ENCODE measurements at places on chromosomes 16 and 17. TPM values are rescaled to one million over a fixed set of nuclear protein-coding genes. Genes with fewer than 3 reads are reported as not detected.

DNA sequence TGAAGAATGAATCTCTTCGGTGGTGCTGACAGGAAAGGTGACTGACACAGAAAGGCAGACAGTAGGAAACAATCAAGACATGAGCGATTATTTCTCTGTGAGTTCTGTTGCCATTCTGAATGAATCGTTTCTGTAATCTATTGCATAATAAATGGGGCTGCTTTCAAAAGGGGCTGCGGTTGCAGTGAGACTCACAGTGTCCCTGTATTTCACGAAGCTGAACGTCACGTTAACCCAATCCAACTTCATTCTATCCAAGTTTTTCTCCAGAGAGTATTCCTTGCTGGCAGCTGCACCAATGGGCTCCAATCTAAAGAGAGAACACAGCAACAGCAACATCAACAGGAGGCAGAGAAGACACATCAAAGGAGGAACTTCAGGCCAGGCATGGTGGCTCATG, 75.4 kb downstream of the DNAH3 start:
- DNase-seq = no peak

DNA sequence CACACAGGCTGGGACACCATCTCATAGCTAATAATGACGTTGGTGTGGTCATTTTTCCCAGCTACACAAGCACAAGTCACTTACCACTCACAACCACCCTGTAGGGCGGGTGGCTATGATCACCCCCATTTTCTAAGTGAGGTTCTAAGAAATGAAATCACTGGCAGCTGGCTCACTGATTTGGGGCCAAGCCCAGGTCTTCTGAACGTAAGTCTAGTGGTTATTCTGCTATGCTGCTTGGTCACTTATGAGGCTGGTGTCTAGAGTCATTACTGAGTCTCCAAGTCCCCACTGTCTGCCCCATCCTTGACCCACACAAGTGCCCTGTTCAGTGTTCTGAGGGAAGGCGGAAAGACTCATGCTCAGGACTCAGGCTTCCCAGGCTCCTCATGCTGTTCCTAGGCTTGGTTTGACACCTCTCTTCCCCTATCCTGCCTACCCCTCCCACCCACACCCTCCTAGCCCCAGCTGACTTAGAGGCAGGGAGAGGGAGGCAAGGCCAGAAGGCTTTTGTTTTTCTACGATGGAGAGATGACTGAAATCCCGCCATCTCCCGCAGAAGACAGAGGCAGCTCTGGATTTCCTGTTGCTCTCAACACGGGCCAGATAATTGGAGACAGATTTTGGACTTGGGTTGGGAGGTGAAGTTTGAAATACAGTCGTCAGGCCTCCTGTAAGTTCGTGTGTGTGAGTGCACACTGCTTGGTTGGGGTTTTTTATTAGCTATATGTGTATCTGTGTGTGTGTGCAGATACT, 32.2 kb downstream of the FZD2 start:
- no peak for DNase-seq

The PDILT gene
- total RNA-seq = not detected

- DNase-seq = no peak
Measured at GRCh38 chr17:41542357-41542756, 14.2 kb upstream of the KRT19 start.

The FKBP10 gene
- total RNA-seq = 129 TPM

- no peak for DNase-seq
Measured at GRCh38 chr16:48085729-48086128, 70.1 kb downstream of the ABCC12 start.

The OTOP3 gene
- not detected for total RNA-seq

- DNase-seq = no peak
Measured at GRCh38 chr16:25198021-25198420, 18.7 kb upstream of the AQP8 start.

The CBFA2T3 gene
- 10.4 TPM for total RNA-seq

GRCh38 chr16:88815901-88816589, 4.3 kb upstream of the APRT start:
- no peak for DNase-seq

DNA sequence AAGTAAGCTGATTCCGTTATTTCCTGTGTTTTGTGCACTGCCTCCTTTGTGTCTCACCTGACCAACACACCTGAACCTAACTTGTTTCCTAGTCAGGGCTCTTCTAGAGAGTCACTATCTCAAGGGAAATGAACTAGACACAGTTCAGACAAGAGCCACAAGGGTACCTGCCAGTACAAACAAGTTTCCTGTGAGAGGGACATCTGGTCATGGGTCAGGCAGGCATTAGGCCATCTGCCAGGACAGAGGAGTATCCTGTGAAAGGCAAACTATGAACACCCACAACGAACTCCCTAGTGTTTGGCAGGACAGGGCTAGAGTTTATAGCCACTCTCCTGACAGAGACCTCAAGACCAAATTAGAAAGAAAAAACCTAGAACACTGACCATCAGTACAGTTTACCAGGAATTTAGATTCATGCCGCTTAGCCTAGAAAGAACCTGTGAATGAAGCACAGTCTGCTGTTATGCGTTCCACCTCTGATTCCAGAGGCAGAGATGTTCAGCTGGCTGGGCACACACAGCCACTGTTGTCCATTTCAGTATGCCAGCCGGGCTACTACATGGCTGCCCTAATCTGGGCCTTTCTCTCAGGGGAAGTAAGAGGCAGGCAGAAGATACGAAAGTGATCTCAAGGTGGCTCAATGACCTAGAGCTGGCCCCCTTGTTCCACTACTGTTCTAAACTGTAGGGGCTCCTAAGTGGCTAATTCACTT, 20.7 kb upstream of the GLG1 start:
- DNase-seq = no peak

The COX6A2 gene
- total RNA-seq = not detected

DNA sequence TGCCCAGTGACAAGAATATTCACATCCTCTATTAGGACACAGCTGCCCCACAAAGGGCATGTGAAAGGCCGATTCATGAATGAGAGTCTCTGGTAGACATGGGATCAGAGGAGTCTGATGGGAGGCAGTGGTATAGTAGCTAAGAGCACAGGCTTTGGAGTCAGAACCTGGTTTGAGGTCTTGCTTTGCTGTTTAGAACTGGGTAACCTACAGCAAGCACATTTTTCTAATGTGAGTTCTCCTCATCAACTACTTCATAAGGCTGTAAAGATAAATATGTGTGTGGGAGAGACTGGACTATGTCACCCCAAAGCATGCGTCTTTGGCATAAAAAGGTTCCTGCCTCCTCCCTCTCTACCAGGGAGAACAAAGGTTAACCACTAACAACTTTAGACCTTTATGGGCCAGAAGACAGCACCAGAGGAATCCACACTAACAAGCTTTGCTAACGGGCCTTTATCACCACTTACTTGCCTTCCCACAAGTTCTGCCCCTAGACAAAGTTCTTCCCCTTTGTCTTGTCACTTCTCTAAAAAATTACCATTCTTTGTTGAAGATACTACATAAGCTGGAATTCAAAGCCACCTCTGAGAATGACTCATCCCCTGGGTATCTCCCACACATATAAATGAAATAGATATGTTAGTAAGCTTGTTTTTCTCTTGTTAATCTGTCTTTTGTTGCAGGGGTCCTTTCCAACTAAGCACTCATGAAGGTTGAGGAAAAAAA, 21.1 kb downstream of the CDR2 start:
- DNase-seq = no peak

The TPPP3 gene
- total RNA-seq = 91.3 TPM

- DNase-seq = peak; percentile 78
Measured at GRCh38 chr16:89197633-89198416, 2.5 kb downstream of the SLC22A31 start.

The COTL1 gene
- 206 TPM for total RNA-seq

DNA sequence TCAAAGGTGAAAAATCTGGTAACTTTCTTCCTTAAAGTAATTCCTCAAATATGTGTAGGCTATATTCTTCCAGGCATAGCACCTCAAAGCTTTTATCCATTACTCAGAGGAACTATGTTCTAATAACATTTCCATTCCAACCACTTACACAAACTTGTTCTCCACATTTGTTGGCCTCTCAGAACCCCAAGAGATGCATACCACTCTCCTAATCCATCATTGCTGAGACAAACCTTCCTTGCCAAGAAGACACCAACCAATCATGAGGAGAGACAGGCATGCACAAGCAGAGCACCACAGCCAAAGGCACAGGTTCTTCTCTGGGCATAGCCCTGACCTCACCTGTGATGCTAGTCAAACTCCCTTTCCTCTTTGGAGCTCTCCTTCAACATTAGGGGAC, 20.9 kb downstream of the CDH11 start:
- DNase-seq = no peak

The GLIS2 gene
- 28.9 TPM for total RNA-seq

The KRTAP2-1 gene
- total RNA-seq = not detected

Data from left lung (tissue), 14 donors.